ENCODE measurements at places on chromosomes 13 and 19.
A peak's percentile ranks its signal among the peaks of the same experiment; 100 is the strongest.

DNA sequence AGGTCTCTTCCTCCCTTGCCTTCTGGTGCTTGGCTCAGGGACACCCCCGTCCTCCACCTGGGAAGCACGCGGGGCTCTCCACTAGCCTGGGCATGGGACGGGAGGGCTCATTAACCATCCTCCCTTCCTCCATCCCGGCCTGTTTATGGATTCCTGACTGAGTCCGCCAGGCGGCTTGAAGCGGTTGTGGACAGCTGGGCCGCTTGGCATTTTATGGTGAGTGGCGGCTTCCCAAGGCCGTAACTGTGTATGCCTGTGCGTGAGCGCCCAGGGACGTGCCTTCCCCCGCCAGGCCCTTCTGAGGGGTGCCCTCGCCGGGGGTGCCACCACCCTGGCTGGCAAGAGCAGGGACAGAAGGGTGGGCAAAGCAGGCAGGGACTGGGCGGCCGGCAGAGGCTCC lies 202.8 kb downstream of the URI1 start:
- DNase-seq, result no peak

DNA sequence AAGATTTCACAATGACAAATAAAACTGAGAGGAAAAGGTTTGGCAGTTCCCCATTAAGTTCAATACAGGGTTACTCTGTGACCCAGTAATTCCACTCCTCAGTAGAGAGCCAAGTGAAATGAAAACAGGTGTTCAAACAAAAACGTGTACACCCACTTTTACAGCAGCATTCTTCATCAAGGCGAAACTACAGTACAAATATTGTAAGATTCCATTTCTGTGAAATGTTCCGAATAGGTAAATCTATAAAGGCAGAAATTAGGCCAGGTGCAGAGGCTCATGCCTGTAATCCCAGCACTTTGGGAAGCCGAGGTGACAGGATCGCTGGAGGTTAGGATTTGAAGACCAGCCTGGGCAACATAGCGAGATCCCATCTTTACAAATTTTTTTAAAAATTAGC lies 8.9 kb upstream of the GDF15 start:
- DNase-seq, result no peak

- no peak for DNase-seq
Measured at GRCh38 chr13:21719463-21719862, 48.6 kb downstream of the FGF9 start.

DNA sequence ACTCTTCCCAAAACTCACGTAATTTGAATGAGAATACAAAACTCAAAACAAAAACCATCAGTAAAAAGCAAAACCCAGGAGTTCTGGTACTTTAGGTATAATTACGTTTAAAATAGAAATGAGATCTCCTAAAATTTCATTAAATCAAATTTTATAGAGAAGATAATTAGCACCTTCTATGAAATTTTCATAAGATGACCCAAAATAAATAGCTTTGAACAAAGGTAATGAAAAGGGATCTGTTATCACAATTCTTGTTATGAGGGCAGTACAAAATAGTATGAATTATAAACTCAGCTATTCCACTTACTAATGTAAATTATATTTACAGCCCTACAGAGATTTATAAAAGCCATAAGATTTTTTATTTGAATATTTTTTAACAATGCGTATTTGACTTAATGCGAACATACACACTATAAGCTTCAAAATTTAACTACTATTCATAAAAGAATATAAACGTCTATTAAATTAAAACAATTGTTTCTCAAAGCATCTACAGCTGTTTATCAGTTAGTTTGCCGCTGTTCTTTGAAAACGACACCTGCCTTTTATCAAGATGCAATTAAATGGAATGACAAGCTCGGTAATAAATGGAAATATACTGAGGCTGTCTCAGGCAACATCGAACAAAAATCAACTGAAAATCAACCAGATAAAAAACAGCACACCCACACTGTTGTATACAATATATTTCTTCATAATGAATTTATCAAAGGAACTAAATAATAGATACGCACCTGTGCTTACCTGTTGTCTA lies 63.8 kb downstream of the KCNRG start:
- no peak for DNase-seq

- peak; percentile 28 for DNase-seq
Measured at GRCh38 chr13:50171590-50172282, 156.5 kb downstream of the KCNRG start.

GRCh38 chr13:71619096-71619495 lies 247.9 kb downstream of the DACH1 start:
- no peak for DNase-seq

DNA sequence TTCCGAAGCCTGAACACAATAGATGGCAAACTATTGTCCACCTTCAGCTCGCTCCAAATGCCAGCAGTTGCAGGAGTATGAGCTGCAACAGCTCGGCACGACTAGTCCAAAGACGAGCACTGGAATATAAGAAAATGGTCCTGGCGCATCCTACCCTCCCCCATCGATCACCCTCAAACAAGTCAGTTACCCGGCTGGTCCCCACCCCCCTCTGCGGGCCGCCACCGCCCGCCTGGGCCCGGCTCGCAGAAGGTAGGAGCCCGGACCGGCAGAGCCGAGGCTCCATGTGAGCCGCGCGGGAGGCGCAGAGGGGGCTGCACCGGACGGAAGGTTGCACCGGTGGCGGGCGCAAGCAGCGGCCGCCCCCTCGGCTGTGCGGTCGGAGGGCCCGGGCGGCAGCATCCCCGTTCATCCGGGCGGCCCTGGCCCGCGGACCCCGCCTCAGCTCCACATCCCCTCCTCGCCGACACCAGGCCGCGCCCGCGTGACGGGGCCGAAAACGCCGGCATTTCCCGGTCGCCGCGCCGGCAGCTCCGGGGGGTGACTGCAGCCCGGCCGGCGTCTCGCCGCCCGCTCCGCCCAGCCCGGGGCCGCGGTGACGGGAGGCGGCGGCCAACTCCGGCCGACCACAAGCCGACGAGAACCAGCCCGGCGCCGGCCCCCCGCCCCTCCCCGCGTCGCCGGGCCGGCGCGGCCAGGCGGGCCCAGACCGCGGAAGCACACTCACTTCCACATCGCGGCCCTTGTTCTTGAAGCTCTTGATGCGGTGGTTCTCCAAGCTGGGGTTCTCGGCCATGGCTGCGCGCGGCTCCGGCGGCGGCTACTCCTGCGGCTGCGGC lies 552 bp downstream of the KPNA3 start:
- DNase-seq, result peak; percentile 52

DNA sequence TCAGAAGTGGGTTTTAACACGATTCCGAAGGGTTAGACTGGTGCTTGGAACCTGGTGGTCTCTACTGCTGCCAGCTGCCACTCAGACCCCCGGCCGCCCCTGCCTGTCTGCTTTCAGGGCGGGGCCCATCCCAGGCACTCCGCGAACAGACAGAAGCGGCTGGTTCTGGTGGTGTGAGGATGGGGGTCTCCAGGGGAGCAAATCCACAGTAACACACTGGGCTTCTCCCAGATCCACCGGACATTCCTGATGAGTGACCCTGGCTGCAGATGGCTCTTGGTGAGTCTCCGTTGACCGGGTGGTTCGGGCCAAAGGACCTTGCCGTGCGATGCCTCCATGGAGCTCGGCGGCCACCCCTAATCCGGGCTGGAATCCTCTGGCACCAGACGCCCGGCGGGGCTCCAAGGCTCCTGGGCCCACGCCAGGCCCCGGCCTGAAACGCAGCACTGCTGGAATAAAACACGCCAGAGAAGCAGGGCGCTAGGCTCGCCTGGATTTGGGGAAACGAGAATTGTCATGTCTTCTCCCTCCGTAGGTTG lies 2.1 kb upstream of the PTBP1 start:
- DNase-seq, result no peak

- DNase-seq, result no peak
Measured at GRCh38 chr19:4597975-4598671, 38.6 kb upstream of the SEMA6B start.

GRCh38 chr13:110690516-110690915 lies 15.4 kb downstream of the CARS2 start:
- DNase-seq, result no peak

- no peak for DNase-seq
Measured at GRCh38 chr19:11444059-11444458, 8.6 kb downstream of the PRKCSH start.

DNA sequence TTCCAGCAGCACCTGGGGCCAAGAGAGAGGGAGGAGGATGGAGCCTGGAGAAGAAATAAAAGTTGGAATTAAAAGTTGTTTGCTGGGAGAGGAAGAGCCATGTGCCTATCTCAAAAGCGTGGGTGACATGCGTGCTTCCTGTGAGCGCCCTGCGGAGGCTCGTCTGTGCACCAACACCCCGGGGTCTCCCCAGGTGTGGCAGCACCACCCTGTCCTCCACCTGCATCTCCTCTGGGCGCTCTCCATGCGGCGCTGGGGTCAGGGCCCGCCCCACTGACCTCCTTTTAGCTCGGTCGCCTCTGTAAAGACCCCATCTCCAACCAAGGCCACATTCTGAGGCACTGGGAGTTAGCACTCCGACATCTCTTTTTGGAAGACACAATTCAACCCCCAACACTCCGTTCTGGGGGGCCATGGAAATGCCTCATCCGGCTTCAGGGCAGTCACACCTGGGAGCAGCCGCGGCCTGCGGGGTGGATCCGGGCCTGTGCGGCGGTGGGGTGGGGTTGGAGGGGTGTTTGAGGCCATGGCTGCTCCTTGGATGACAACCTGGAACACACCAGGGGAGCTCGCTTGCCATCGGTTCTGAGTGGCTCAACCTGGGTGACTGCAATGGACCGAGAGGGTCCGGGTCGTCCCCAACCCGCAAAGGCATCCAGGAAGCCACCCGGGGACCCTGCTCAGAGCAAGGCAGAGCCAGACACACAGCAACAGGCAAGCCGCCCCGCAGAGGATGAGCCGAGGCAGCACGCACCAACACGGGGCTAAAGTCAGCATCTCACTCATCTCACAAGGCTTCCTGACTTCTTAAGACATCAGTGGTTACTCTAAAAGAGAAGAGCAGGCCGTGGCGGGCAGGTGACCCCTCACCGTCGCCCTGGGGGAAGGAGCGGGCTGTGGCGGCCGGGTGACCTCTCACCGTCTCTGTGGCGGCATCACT lies 79.4 kb upstream of the MCF2L start:
- DNase-seq, result no peak

DNA sequence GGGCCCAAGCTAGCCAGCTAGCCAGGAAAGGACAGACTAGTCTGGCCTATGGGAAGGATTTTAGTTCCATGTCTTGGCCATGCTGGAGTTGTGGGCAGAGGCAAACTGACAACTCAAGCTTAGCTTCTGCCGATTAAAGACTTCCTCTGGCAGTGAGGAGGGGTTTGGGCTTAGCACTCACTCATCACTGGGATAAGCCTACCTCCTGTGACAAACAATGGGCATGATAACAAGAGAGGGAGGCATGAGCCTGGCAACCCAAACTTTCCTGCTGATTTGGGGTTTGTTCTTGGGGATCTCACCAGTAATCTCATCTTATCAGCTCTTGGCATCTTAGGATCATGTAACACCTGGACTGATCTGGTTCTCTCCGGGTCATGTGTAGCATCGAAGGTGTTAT lies 83.6 kb downstream of the KL start:
- DNase-seq, result no peak

DNA sequence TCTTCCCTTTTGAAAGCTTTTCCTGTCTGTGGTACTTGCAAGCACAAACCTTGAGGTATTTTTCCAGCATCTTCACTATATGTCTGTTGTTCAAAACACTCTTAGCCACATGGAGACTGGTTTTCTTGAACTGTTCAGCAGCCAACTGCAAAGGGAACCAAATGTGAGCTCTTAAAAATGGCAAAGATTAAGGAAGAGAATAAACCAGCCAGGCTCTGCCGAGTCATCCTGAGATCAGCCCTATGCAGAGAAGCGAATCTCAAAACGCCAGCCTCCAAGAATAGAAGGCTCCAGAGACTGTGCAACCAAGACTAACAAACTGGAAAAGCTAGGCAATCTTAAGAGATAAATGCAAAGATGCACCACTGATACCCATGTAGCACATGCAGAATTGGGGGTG lies 20.7 kb downstream of the AKAP8 start:
- no peak for DNase-seq

DNA sequence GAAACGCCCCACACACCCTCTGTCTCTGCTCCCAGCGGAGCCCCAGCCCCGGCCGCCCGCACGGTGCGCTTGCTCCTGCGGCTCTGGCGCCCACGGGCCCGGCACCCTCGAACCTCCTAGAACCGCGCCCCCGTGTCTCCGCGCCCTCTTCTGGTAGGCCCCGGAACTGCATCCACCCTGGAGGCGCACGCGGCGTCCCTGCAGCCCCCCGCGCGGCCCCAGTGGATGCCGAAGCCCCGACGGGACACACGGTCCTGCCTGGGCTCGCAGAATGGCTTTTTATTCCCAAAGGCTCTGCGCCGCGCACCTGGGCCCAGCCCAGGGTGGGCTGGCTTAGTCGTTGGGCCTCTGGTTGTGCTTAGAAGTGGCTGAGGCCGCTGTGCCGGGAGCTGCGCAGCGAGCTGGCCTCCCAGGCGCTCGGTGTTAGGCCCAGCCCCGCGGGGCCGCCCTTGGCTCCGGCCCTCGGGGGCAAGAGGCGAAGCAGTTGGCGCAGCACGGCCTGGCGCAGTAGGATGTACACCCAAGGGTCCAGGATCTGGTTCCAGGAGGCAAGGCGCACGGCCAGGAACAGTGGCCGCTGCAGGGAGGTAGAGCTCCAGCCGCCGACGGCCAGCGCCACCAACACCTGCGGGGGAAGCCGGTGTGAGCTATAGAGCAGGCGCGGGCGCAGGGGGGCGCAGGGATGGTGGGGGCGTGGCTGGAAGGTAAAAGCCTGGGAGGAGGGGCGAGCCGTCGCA lies 2.8 kb downstream of the PTGER1 start:
- DNase-seq, result peak; percentile 57

- DNase-seq, result peak; percentile 94
Measured at GRCh38 chr19:1253514-1254080, 5.2 kb downstream of the MIDN start.

DNA sequence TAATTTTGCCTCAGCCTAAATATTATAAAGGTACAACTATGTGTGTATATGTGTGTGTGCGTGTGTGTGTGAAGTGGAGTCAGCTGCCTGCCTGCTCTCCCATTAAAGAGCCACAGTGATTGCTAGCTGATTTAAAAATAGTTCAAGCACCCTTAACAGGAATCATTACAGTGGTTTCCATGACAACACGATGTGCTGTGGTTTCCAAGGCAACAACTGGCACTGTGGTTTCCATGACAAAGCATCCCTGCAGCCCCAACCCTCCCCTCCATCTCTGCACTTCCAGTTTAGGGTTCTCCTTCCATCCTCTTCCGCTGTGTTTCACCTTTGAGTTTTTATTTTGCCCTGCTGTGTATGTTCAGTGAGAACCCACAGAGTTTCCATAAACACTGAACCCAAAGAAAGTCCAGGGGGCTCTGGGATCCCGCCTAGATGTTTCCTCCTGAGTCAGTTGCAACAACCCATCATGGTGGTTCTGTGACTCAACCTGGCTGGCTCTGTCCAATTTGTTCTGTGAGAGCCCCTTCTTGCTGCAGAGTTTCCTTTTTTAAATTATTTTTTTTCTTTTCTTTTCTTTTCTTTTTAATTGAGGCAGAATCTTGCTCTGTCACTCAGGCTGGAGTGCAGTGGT lies 7.1 kb upstream of the PNMA8A start:
- peak; percentile 81 for DNase-seq

DNA sequence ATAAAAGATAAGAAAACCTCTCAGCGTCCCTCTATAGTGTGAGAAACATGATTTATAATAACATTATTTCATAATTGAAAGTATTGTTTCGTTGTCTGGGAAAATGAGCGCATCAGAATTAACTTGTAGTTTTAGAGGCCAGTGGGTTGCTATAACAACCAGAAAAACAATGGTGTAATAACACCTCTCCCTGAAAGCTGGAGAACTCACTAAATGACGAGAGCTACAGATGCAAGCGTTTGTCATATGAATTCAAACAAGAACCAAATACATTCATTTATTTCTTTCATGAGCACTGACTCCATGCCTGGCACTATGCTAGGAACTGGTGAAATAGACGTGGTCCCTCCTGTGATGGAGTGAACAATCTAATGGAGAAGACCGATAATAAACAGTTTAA lies 16.3 kb downstream of the KBTBD7 start:
- DNase-seq, result peak; percentile 45
